ENCODE measurements at places on chromosomes 11 and 22. TPM values are rescaled to one million over a fixed set of nuclear protein-coding genes. Genes with fewer than 3 reads are reported as not detected.

DNA sequence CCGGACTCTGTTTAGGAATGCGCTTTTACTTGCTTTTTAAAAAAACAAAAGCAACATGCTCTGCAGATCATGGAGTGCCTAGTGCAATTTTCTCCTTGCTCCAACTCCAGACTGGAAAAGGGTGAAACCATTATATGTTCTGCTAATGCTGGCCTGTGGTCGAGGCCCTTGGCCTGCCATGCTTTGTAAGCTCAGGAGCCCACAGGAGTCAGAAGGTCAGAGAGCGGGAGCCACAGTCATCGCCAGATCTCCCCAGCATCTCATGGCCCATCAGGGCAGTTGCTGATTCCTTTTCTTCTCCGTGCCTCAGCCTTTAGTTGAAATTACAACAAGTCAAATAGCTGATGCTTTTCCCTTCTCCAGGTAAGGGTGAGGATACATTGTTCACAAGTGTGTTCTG lies 80.3 kb downstream of the DDIAS start:
- DNase-seq = no peak

DNA sequence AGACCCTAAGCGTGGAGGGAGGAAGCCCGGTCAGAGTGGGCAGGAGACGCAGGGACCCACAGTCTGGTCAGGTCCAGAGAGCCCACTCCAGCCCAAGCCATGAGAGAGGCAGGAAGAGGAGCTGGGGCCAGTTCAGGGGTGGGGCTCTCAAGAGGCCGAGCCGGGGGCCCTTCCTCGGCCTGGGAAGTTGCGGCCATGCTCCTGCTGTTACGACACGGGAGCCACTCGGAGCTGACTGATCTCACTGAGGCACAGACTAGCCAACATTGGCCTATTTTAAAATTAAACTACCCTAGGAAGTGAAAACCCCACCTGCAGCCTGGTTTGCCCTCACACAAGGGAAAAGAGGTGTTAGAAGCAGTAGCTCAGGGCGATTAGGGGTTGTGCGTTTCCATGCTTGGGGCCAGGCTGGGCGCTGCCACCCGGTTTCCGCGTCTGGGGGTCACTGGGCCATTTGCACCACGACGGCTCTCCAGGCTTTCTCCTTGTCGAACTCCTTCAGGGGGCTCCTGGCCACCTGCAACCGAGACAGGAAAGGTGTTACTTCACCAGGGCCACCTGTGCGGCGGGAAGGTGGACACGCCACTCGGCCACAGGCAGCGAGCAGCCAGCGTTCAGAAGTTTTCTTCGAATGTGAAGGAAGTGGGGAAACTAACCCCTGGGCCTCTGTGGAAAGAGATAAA lies 3.2 kb upstream of the TTLL8 start:
- no peak for DNase-seq

DNA sequence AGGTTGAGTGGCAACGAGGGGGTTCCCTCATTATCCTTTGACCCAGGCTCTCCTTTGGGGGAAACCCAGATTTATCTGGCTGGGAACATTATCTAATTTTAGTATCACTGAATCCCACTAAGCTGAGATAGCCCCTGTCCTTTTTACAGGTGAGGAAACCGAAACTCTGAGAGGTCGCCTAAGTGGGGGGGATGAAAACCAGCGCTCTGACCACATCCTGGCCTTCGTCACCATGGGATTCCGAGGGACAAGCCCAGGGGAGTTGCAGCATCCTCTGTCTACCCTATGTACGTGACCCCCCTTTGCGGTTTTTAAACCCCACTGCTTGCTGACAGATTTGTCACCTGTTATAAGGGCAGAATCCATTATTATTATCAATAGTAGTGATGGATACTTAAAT lies 61.0 kb downstream of the ISX start:
- no peak for DNase-seq

Gene GRAP2
- not detected for total RNA-seq

Gene OR51I1
- not detected for total RNA-seq

Gene IGLL5
- not detected for total RNA-seq
